Muscle of leg (tissue), 16 donors: ENCODE measurements at places on chromosomes 3 and 15. TPM values are rescaled to one million over a fixed set of nuclear protein-coding genes. Genes with fewer than 3 reads are reported as not detected.

Gene CACNA2D3
- 1.6 TPM for polyA plus RNA-seq

Gene PLCB2
- 8.7 TPM for polyA plus RNA-seq

Gene FANCD2OS
- not detected for polyA plus RNA-seq

Gene SLC28A1
- 0.25 TPM for polyA plus RNA-seq

Gene GPR62
- 0.50 TPM for polyA plus RNA-seq

Gene MUSTN1
- polyA plus RNA-seq: 128 TPM

Gene EEFSEC
- polyA plus RNA-seq: 17.9 TPM

Gene GOLGA6A
- polyA plus RNA-seq: 1.2 TPM

Gene LEKR1
- 0.50 TPM for polyA plus RNA-seq

Gene CDAN1
- polyA plus RNA-seq: 18.4 TPM

Gene TMEM212
- 0.20 TPM for polyA plus RNA-seq

Gene SLC6A20
- 0.25 TPM for polyA plus RNA-seq

Gene TIMP4
- polyA plus RNA-seq: 1.6 TPM

Gene CLDN18
- polyA plus RNA-seq: 0.57 TPM
